ENCODE measurements at places on chromosomes 11 and 22.

DNA sequence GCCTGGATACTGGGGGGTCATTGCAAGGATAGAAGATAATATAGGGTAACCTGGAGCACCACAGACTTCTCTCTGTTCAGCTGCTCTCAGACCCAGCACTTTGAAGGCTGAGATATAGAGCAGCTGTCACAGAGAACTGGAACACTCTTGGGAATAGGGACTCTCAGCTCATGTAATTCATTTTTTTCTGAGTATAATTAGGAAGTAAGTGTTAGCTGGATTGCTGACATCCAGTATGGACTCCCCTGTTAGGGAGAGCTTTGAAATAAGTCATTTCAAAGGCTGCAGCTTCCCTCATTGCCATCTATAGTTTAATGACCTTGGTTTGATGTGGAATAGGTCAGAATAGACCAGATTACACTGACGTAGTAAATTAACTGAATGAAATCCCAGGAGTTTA, 120.8 kb upstream of the POU2AF2 start:
- no peak for DNase-seq

DNA sequence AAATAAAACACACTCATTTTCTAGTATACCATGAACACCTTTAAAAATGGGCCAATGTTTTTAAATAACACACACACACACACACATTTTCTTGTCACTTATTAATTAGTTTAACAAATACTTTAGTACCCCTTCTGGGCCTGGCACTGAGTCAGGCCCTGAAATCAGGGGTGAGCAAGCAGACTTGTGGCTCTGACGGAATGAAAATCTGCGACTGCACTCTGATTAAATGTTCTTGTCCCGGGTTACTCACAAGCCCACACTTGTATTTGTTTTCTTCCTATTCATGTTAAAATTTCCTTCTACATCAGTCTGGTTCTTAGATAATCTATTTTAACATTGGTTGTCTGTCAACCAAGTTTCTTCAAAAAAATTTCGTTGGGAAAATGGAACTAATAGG, 43.0 kb upstream of the PDGFD start:
- no peak for DNase-seq

DNA sequence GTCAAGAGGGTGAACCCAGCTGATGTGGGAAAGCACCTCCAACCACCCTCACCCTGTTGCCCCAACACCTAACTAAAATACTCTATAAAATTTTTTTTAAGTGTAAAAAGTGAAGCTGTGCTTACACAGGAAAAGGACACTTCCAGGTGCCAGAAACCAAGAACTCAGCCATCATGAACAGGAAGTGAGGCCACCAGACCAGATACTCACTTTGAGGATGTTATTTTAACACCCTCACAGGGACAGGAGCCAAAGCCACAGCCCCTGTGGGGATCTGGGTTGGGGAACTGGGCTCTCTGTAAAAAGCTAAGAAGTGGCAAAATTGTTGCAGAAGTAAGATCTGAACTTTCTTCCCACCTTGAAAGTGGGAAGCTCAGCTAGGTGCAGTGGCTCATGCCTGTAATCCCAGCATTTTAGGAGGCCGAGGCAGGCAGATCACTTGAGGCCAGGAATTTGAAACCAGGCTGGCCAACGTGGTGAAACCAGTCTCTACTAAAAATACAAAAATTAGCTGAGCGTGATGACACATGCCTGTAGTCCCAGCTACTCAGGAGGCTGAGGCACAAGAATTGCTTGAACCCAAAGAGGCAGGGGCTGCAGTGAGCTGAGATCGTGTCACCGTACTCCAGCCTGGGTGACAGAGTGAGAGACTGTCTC, 3.8 kb downstream of the RSPH14 start:
- DNase-seq: no peak

GRCh38 chr11:60252213-60253108, 9.5 kb upstream of the MS4A4E start:
- DNase-seq: no peak

- no peak for DNase-seq
Measured at GRCh38 chr22:44426981-44427380, 71.1 kb downstream of the RTL6 start.

- DNase-seq: no peak
Measured at GRCh38 chr22:48734359-48734758, 1093.3 kb downstream of the BRD1 start.

- no peak for DNase-seq
Measured at GRCh38 chr11:102664001-102664752, 39.0 kb upstream of the MMP20 start.

DNA sequence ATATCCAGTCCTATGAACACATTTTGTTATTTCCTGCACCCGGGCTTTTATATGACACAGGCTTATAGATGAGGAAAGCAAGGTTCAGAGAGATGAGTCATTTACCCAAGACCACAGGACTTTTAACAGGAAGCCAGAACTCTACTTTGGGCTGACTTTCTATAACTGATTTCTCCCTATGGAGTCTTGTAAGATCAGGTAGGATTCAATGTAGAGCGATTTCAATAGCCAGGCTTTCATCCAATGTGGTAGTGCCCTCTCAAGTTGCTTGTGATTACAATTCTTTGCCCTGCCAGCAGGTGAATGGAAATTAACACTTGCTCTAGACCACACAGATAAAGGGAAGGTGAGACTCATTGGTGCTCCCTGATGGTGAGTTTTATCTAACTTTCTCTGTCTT, 378.3 kb downstream of the INSC start:
- no peak for DNase-seq

GRCh38 chr11:108672113-108672512, 7.2 kb downstream of the DDX10 start:
- DNase-seq: no peak

DNA sequence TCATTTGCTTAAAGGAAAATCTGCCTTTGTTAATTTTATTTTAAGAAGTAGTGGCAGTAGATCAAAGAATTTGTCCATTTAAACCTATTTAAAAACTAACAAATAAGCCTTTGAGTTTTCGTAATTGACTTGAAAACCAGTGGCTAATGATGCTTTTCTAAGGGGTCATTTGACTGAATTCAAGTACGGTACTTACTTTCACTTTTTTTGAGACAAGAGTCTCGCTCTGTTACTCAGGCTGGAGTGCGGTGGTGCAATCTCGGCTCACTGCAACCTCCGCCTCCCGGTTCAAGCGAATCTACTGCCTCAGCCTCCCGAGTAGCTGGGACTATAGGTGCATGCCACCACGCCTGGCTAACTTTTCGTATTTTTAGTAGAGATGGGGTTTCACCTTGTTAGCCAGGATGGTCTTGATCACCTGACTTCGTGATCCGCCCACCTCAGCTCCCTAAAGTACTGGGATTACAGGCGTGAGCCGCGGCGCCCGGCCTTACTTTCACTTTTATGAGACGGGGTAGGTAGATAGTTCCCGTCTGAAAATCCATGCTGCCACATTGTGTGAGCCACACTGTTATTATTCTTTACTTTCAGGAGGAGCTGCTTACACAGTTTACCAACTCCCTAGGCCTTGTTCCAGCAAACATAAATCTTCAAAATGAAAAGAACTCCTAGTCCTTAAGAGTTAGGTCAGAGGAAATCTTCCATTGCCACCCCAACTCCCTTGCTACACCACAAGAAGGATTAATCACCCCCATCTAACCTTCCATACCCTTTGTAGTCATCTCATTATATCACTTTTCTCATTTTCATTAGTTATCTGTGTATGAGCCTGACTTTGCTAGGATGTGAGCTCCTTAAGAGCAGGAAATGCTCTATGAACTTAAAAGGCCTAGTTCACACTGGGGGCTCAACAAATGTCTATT, 926.6 kb upstream of the CCDC90B start:
- no peak for DNase-seq

Measured in hindlimb muscle (tissue), 1 donor.